Activated T-cell treated with anti-CD3 and anti-CD28 coated beads for 48 hours (primary cell): ENCODE measurements at places on chromosomes 2 and 18.

- DNase-seq = no peak
Observed at GRCh38 chr2:231910771-231911170, 15.4 kb downstream of the NPPC start.

DNA sequence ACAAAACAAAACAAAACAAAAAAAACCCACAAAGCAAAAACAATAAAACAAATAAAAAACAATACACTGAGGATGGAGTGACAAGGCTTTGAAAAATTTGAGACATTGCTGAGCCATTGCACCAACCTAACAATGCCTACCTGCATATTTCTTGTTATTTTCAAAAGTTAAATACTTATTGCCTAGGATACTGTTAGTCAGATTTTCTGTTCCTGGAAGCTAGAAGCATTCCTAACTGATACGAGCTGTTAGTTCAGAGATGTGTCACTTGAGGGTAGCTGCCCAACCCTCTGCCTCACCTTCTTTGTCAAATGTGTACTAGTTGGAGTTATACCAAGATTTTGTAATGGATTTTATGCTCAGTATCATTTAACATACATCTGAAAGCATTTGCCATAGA lies 187.2 kb downstream of the TXNL1 start:
- no peak for DNase-seq

- no peak for DNase-seq
Observed at GRCh38 chr2:29023188-29023587, 42.1 kb downstream of the TOGARAM2 start.

DNA sequence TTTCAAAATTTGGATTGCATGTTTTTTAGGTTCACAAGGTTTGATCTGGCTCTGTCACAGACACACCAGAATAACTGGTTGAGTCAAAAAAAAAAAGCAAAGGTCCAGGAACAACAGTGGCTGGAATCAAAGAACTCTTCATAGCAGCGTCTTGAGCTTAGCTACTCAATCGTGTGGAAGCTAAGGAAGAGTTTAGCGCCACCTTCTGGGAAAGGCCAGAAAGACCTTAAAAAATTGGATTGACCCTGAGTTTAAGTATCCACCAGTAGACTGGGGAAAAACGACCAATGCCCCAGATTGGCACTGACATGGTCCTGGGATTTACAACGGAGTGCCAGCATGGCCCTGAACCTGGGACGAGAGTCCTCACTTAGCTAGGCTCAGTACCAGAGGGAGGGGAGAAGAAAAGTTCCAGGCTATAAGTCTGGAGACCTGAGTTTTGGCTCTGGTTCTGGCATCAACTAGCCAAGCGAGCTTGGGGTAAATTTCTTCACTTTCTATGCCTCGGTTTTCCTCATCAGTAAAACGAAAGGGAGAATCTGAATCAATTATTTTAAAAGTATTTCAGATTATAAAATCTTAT lies 71.1 kb upstream of the TFCP2L1 start:
- DNase-seq = no peak

DNA sequence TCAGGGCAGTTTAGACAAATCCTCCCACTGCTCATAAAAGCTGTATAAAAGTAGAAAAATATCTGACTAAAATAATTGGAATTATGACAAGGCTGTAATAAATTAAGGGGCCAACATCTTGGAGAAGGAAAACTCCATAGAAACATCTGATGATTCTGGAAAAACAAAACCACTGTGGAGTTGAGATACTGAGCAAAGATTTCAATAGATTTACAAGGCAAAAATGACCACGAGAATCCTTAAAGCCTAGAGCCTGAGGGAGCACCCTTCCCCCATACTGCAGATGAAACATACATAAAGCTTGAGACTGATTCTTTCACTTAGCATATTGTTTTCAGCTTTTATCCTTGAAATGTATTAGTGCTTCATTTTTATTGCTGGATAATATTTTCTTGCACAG lies 286.4 kb upstream of the MMADHC start:
- no peak for DNase-seq

GRCh38 chr18:688323-688722 lies 24.1 kb downstream of the ENOSF1 start:
- DNase-seq = no peak

GRCh38 chr18:9216459-9216858 lies 79.9 kb downstream of the ANKRD12 start:
- DNase-seq = no peak

DNA sequence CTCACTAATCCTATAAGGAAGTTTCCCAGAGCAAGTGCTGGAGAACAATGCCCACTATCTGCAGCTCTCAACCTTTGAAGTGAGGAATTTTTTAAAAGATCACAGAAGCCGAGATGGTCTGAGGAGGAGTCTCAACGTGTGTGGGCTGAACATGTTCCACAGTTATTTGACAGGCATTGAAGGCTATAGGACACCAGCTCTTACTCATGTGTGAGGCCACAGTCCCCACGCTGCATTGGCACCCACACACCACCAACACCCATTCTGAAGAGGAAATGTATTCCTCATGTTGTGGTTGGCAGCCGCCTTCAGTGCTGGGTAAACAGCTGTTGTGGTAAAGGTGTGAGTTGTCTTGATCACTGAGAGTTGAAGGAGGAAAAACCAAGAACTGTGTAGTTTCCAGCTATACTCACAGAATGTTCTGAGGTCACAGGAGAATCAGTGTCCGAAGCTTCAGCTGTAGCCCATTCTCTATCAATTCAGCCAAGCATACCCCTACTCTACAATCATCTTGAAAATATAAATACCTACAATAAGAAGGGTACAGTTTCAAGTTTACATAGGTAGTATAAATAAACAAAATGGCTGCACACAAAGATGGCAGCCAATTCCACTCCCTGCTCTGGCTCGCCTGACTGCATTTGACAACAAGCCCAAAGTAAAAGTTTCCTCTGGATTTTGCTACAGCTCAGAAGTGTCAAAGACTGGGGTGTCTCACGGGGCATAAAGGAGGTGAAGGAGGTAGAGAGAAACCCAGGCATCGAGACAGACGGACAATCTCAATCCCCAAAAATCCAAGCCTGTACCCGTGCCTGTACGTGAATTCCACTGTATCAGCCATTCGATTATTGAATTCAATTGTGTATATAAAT lies 12.1 kb downstream of the CD226 start:
- DNase-seq = peak; percentile 75

DNA sequence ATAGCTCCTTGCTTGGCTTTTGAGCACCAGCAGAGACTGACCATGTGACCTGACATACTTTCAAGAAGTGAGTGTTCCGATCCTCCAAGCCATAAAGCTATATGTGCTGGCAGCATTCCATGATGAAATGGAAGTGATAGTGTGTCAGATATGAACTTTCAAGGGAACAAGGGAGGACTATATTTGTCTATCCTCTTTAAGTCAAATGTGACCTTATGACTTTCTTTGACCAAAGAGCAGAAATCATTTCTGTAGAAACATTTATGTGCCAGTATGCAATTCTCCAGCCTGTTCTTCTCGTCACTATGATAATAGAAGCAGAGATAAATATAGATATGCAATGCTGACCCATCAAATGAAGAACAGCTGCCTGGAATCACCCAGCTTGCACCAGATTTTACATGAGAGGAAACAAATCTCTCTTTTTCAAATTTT lies 14.4 kb downstream of the HYCC2 start:
- DNase-seq = no peak

DNA sequence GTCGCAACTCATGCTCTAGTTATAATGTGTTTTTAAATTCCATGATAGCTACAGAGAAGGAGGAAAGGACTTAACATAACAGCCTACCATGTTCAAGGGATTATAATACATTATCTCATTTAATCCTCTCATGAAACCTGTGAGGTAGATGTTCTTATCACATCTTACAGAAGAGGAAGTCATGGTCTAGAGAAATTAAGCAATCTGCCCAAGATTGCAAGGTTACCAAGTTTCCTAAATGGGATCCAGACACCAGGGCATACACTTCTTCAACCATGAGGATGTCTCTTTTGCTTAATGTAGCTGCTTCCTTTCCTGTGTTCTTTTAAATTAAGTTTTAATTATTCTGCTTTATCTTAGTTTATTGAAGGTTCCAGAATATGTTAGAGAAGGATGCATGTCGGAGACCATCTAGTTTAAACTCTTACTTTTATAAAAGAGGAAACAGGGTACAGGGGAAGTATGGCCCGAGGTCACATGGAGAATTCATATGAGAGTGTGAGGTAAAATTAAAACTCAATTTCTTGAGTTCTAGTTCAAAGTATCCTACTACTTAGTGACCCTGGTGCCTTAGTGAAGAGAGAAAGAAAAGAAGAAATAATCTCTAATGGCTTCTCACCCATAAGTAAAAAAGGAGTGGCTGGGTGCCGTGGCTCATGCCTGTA lies 3.6 kb upstream of the IL1A start:
- no peak for DNase-seq

DNA sequence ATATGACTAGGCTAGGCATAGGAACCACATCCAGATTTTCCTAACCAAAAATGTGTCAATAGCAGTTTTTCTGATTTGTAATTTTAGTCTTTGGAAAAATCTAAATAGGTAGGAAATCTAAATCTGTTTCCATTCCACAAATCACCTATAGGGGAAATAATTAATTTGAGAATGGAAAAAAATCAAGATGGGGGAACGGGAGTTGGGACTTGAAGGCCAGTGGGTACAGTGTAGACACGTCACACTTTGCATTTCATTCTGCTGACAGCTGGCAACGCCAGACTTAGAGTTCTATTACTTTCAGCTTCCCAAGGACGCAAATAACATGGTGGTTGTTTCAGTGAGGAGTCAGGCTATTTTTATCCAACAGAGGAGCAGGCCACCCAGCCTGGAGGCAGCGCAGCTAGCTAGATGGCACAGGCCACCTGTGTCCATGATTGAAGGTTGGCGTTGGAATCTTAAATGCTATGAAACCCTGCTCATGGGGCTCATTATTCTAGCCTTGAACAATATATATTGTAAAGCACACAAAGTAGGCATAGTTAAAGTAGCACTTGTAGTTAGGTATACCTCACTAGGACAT lies 23.4 kb downstream of the HNRNPA3 start:
- DNase-seq = no peak

DNA sequence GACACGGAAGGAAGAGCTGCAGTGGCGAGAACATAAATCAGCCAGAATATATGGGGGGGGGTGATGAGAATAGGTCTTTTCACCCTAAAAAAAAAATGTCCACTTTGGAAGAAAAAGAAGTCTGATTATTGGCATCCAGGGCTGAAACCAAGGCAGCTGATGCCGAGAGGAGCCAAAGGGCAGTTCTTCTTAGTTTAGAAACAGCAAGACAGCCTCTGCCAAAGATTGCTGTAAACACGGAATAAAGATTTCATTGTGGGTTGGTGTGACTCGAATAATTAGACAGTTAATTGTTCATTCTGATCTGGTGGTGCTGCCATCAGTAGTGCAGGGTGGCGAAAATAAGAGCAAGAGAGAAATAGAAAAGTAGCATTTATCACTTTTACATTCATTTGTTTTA lies 3.5 kb downstream of the CDH20 start:
- no peak for DNase-seq

- no peak for DNase-seq
Observed at GRCh38 chr2:42127425-42128424, 41.4 kb upstream of the EML4 start.

- no peak for DNase-seq
Observed at GRCh38 chr2:179487010-179487731, 222.5 kb upstream of the SESTD1 start.

- DNase-seq = no peak
Observed at GRCh38 chr2:10532638-10533101, 84.5 kb upstream of the ODC1 start.
